GOT3 (cell line): ENCODE measurements at places on chromosomes 1 and 21.

DNA sequence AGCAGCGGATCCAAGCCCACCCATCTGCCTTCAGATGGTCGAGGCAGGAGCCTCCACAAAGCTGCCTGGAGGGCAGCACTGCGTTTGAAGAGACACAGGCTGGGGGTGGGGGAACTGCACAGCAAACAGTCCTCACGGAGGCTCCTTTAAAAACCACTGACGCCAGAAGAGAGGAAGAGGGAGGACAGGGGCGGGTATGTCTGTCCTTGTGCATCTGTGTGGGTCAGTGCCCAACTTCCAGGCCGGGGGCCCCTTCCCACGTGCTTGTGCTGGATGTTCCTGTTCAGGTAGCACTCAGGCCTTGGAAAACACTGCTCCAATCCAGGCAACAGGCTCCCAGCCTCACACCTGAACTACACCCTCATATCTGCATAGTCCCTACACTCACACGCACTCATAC lies 7.7 kb downstream of the AHDC1 start:
- DNase-seq: no peak

- no peak for DNase-seq
Measured at GRCh38 chr1:228361314-228362140, 45.1 kb downstream of the TRIM11 start.

DNA sequence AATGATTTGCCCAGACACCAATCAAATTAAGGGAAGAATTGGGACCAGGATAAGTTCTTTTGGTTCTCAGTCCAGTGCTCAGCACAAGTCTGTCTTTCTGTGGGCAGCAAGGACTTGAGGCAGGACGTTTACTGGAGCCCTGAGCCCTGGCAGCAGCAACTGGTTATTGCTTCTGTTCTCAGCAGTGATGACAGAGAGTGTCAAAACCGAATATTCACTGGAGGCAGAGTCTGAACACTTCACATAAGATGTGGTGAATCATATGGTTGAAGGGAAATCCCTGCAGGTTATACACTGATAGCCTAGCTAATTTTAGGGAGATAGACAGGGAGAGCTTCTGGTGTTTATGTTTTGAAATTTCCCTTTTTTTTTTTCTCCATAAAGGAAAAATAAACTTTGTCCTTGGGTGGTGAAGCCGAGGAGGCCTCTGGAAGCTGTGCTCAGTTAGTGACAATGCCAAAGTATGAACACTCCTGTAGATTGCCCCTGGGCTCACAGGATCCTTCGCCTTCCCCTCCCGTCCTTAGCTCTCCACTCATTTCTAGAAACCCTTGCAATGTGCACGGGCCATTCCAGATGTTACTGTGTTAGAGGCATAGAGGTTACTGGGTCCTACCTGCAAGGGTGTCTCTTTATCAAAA lies 26.3 kb upstream of the TSPAN2 start:
- no peak for DNase-seq

DNA sequence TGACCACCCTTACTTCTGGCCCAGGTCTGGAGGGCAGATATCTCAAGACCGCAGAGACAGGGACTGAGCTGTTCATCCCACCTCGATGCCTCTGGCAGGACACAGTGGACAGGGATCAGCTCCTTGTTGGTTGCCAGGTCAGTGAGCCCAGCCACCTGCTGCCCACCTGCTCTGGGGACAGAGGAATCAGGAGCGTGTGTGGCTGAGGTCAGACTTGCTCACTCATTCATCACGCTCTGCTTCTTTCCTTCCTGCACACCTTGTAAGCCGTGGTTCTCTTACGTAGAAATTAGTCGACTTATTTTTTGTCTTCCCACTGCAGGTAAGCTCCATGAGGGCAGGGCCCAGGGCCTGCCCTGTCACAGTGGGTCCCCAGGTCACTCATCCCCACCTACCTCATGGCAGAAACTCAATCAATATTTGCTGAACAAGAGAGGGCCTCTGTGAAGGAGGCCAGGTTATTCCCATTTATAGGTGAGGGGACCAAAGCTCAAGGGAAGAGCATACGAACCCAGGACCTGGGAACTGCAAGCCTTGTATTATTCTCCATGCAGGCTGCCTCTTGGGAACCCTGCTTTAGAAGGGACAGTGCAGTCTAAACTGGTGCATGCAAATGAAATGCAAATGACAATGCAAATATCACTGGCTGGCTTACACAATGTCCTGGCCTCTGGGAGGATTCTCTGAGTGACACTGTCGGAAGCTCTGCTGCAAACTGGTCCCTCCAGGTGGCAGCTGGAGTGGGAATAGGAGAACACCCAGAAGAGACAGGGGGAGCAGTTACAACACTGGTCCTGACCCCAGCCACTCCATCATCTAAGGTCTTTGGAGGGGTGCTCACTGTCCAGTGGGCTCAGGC lies 58.4 kb upstream of the PAX7 start:
- DNase-seq: no peak

GRCh38 chr1:118118873-118119463 lies 66.1 kb downstream of the SPAG17 start:
- no peak for DNase-seq

- DNase-seq: no peak
Measured at GRCh38 chr1:2468041-2468472, 8.0 kb upstream of the PLCH2 start.

- DNase-seq: no peak
Measured at GRCh38 chr1:203797216-203797615, 1.8 kb downstream of the ZBED6 start.

DNA sequence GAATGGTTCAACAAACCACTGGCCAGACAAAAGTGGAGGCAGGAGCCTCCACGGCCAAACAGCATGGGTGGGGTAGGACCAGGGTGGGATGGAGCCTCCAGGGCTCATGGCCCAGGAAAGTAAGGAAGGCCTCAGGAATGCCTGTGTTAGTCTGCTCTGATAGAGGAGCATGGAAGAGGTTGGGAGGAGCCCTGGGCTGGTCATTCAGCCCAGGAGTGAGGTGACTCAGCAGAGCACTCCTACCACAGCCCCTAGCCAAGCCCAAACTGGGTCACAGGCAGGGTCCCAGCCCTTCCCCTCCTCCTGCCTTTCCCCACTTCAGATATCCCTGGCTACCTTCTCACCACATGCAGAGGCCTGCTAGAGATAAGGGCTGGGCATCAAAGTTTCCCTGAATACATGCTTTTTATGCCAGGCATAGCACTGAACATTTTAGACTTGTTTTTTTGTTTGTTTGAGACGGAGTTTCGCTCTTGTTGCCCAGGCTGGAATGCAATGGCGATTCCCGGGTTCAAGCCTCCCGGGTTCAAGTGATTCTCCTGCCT lies 3.1 kb upstream of the SHISA4 start:
- no peak for DNase-seq

DNA sequence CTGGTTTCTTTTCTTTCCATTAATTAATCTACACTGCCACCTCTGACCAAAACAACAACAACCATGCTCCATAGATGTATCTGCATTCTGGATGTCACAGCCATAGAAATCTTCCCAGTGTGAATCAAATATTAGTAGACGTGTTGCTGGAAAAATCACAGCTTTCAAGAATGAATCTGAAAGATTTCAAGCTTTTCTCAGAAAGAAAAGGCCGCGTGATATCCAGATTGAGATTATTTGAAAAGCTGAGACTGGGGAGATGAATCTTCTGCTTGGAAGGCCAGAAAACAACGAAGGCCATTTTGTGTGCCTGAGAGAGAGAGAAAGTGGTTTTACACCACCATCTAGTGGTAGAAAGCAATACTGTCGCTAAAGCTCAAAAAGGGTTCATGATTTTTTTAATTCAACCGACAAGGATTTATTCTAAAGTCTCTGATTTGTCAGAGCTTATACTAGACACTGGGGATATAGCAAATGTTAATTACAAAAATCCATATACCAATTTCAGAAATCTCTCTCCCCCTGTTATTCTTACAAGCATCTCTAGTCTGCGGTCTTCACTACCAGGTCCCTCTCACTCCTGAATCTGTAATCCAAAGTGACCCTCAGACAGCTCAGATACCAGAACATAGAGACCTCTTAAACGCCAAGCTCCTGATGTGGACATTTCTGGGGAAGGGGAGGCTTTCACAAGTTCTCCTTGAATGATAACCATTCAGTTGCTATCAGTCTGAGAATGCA lies 87.5 kb upstream of the SGIP1 start:
- DNase-seq: no peak

- DNase-seq: no peak
Measured at GRCh38 chr1:42658877-42659337, 684 bp downstream of the PPIH start.

- no peak for DNase-seq
Measured at GRCh38 chr1:18200136-18200717, 92.6 kb downstream of the IGSF21 start.
